NB4 (cell line): ENCODE measurements at places on chromosomes 2 and 18.

- DNase-seq: no peak
These were observed 126.7 kb downstream of the TWIST2 start for GRCh38 chr2:238974501-238975166.

- no peak for DNase-seq
These were observed 44.4 kb downstream of the TFPI start for GRCh38 chr2:187509667-187510417.

DNA sequence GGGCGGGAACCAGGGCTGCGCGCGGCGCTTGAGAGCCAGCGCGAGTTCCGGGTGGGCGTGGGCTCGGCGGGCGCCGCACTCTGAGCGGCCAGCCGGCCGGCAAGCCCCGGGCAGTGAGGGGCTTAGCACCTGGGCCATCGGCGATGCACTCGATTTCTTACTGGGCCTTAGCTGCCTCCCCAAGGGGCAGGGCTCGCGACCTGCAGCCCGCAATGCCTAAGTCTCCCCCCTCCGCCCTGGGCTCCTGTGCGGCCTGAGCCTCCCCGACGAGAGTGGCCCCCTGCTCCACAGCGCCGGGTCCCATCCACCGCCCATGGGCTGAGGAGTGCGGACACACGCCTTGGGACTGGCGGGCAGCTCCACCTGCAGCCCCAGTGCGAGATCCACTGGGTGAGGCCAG, 36.5 kb upstream of the MAP2 start:
- no peak for DNase-seq

DNA sequence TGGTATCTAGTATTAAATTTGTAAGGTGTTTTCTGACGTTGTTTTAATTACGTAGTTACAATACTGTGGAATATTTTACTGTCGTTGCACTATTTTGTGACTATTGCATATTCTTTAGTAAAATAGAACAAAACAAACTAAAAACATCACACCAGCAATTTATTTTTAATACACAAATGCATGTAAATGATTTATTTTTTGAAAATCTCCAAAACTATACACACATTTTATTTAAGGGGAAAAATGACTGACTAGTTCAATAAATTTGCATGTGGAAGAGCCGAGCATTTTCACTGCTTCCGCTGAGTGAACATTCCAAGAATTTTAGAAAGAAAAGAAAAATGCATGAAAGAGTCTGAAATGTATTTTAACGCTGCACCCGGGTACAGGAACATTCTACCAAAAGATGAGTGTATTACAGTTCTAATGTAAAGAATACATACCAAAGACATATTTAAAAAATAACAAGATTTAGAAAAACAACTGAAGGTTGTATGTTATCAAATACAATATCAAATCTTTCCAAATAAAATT, 257.7 kb downstream of the MEIS1 start:
- no peak for DNase-seq

DNA sequence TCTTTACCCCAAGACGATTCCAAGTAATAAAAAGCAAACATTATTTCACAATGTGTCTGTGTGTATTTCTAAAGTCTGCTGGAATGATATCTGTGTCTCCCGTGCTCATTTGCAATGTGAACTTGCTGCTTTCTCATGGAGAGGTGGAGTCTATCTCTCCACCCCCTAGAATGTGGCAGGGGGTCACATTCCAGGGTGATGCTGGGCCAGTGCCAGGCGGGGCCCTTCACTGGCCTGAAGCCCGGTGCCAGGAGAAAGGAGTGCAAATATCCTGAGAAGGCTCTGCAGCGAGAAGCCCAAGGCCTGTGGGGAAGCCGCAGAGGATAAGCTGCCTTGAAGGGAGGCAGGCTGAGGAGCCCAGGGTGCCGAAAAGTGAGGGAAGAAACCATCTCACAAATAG, 26.8 kb upstream of the LDLRAD4 start:
- DNase-seq: no peak

DNA sequence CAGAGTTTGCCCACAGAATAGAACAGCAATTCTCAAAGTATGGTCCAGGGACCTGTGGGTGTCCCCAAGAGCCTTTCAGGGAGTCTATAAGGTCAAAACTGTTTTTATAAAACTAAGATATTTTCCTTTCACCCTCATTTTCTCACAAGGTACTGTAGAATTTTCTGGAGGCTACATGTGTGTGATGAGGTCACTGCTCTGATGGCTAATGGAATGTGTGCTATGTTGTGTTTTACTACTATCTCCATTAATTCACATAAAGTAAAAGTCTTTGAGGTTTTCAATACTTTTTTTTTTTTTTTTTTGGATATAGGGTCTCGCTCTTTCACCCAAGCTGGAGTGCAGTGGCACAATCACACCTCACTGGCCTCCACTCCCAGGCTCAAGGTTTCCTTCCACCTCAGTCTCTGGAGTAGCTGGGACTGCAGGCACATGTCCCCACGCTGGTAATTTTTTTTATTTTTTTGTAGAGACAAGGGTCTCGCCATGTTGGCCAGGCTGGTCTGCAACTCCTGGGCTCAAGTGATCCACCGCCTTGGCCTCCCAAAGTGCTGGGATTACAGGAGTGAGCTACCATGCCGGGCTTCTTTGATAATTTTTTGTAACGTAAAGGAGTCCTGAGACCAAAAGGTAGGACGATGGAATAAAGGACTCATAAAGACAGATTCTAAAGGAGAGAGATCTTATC, 1.8 kb downstream of the TRABD2A start:
- no peak for DNase-seq

- no peak for DNase-seq
These were observed at the start of gene ASB18 for GRCh38 chr2:236264256-236264655. Gene ASB18, minus strand, starts transcription at chr2:236264406. Its CDS starts 61 bp downstream, at chr2:236264345.

DNA sequence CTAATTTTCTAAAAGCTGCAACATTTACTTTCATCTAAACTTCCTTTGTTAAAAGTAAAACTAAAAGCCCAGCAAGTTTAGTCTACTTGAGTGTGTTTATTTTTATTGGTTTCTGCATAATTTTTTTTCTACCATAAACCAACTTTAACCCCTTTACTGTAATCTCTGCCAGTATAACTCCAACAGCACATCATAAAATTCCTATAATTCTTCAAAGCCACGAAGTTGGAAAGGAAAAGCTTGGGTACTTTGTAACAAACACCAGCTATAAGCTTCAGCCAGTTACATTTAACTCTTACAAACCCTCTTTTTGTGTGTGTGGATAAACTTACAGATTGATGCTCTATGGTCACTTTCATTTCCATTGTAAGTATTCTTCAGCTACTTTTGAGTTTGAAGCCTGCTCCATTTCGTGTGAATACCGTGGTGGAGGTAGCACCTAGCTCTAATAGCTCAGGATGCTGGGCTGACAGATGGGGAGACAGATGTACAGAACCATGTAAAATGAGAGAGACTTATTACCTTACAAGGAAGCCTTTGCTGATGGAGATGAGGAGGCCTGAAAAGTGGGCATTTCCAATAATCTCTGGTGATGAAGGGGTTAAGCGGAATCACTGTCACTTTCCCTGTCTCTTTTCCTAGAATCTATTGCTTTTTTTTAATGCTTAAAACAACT, 42.5 kb downstream of the ZEB2 start:
- no peak for DNase-seq

DNA sequence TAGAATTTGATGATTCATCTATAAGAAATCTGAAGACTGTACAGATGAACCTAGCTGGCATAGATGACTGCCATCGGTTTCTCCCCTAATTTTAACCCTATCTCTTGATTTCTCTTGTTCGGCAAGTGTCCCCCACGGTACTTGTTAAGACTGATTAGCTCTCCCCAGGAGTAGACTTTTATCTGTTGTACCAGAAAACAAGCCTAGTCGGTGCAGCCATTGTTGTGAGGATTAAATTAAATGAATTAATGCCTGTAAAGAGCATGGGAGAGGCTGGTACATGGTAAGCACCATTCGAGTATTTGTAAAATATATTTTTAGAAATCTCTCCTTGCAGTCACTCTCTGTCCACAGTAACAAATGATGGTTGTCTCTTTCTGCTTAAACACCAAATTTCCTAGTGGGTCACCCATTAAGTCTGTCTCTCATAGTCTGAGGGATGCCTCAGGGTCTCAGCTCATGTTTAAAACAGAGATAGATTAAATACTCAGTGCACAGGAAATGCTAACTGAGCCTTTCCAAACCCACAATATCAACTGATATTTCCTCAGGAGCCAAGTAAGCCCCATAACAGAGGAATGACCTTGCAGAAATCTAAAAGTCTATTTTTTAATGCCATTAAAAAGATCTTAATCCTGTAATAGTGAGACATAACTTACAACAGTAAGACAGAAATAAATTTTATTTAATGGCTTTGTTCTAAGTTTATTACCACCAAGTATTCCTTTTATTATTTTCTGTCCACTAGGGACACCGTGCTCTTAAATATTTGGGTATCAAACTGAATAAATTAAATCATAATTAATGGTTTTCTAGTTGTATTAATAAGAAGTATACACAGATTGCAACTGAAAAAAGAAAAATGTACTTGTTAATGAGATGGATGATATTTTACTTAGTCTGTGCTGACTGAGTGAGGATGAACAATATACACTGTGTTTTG, 2.9 kb upstream of the B4GALT6 start:
- DNase-seq: no peak

DNA sequence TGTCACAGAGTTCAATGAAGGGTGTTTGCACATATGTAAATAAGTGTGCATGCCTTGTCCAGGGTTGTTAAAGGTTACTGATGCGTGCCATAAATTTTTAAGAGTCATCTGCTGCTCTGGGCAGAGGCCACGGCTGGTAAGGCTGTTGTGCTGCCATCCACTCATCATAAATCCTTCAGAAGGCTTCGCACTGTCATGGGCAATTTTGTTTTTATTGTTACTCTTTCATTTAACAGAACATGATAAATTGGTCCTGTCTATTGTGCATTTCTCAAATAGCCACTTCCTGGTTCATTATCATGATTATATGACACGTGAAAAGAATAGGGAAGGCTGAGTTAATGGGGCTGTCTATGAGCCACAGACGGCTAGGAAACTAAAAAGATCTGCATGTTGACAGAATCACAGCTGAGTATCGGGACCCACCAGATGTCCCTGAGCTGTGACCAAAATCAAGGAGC, 634.3 kb upstream of the SOX11 start:
- DNase-seq: no peak

- peak; percentile 32 for DNase-seq
These were observed 16.1 kb downstream of the CEBPZ start for GRCh38 chr2:37215250-37215649.

DNA sequence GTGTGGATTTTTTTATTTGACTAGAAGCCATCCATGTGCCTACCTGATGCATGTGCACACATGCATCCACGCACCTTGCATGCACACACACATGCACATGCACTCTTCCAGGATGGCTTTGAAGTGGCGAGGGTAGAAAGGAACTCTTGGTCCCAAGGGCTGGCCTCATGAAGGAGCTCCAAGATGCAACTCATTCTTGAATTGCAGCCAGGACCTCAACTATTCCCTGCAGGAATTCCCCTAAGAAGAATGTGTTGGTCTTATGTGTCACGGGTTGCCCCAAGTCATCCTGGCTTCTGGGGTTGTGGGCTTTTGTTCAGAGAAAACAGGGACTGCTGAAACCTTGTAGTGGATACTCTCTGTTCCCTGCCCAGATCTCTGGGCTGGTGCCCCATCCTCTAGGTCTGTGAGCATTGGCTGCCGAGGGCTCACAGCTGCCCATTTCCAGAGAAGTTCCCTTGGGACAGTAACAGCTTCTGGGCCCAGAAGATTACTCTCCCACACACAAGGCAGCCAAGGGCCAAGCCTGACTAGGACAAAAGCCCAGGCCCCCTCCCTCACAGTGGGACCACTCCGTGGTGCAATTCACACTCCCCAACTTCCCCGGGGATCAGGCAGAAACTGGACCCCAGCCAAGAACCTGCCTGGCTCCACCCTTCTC, 137.6 kb downstream of the COPS8 start:
- DNase-seq: no peak

DNA sequence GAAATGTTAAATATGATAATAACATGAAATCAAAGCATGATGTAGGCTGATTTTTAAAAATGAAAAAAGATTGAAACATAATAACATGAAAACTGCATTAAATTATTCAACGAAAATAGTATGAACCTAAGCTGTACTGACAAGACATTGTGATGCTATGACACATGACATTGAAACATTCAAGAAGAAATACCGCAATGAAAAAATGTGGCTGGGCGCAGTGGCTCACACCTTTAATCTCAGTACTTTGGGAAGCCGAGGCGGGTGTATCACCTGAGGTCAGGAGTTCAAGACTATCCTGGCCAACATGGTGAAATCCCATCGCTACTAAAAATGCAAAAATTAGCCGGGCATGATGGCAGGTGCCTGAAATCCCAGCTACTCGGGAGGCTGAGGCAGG, 14.6 kb downstream of the CXCR1 start:
- no peak for DNase-seq

GRCh38 chr2:201420442-201421113, 30.7 kb downstream of the TRAK2 start:
- no peak for DNase-seq

DNA sequence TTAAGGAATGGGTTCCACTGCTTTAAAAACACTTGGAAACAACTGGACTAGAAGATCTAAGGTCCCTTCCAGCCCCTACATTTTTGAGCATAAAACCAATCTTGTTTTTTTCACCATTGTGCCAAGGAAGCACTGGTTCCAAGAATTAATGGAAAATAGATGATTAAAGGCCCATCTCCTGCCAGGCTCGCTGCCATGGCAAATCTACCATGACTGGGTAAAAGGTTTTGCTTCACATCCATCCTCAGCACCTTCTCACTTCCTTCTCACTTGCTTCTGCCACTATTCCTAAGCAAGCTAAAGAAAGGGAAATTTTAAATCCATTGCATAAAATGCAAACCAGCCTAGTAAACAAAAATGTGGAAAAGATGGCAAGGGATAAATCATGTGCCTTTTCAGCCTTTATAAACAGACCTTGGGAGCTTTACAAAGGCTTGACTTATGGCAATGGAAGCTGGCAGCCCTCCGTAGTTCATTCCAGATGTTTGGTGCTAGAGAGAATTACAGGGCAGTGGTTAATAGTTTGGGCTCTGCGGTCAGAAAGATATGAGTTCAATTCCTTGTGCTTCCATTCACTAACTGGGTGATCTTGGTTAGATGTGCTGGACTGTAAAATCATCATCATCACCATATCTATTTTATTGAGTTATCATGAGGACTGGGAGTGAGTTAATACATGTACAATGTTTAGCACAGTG, 27.0 kb upstream of the ST3GAL5 start:
- DNase-seq: no peak

DNA sequence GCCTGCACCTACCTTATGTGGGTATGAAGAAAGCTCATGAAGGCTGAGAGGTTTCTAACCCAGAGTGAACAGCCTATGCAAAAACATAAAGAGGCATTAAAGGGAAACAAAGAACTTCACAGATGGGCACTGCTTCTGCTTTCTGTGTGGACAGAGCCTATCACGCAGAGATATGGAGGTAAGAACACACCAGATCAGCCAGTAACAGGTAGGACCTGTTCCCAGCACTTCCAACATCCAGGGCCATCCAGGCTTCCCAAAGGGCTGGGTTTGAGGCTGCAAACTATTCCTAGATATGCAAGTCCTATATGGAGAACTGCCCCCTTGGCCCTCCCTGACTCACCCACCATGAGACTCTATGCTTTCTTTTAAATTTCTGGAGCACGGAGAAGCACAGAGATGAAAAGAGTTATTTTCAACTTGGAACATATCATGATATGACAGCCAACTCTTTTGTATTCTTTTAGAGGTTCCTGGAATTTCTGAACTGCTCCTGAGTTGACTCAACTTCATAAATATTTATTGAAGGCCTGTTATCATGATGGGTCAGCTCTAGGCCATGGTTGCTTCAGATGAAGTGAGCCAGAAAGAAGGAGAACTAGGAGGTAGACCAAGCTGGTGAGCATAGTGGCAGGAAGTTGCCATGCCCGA, 77.4 kb upstream of the PPP1CB start:
- no peak for DNase-seq
